ENCODE measurements at places on chromosomes 7 and 10.

DNA sequence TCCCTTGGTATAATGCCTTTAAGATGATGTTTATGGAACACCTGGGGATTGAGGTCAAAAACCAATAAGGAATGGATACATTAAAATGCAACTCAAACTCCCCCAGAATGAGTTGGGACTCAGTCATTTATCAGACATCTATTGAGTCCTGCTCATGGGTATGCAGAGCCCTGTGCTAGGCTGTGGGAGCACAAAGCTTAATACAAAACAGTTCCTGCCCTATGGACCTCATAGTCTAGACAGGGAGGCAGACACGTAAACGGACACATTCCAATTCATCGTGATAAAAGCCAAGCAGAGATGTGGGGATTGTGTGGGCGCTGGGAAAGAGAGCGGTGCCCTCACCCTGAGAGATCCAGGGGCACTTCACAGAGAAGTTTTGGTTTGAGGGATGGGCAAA is 181.7 kb downstream of the PTEN start:
- DNase-seq, result no peak

DNA sequence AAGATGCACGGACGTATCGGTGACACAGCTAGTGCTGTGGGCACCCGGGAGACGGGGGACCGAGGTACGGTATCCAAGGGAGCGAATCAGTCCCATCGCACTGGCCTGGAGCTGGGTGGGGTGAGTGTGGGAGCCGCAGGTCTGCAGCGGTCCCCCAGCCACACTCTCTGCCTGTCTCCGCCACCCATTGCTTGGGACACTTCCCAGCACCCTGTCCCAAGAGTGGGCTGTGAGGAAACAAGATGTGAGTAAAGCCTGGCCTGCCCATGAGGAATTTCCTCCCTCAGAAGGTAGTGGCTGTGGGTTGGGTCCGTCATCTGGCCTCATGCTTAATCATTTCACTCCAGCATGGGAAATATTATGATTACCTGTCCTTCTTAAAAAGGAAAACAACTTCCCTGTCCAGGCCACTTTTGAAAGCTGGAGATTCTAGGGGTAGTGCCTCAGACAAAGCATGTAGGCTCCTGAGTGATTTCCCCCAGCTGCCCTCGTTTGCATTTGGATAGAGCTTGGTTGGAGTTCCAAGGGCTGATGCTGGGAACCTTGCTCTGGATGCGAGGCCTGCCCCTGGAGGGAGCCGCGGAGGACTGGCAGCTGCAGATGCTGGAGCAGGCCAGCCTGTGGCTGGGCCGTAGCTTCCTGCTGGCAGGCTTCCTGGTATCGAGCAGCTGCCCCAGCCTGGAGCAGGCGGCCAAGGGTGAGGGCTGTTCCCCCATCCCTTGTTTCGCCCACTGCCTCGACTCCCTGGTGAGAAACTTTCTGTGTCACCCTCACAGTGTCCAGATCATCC is 6.2 kb upstream of the ACTR3C start:
- no peak for DNase-seq

DNA sequence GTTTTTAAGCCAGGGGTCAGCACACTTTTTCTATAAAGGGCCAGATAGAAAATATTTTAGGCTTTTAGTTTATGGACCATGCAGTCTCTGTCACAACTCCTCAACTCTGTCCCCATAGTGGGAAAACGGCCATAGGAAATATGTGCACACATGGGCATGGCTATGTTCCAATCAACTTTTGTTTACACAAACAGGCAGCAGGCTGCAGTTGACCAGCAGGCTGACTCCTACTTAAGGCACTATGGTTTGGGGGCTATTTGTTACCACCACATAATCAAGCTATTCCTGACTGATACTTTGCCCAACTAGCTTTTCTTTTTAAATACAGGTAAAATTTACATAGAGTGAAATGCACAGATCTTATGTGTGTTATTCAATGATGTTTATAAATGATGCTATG is 362.4 kb downstream of the LRMDA start:
- DNase-seq, result no peak

DNA sequence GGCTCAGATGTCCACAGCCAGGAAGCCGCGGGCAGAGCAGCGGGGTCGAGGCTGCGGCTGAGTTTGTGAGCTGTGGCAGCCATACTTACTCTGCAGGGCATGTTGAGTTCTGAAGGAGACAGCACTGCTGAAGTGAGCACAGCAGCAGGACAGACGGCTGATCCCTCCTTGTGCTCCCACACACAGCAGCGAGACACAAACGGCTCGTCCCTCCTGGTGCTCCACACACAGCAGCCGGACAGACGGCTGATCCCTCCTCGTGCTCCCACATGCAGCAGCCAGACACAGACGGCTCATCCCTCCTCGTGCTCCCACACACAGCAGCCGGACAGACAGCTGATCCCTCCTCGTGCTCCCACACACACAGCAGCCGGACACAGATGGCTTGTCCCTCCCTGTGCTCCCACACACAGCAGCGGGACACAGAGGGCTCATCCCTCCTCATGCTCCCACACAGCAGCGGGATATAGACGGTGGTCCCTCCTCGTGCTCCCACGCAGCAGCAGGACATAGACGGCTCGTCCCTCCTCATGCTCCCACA is 305.1 kb downstream of the PTPRN2 start:
- DNase-seq, result no peak

DNA sequence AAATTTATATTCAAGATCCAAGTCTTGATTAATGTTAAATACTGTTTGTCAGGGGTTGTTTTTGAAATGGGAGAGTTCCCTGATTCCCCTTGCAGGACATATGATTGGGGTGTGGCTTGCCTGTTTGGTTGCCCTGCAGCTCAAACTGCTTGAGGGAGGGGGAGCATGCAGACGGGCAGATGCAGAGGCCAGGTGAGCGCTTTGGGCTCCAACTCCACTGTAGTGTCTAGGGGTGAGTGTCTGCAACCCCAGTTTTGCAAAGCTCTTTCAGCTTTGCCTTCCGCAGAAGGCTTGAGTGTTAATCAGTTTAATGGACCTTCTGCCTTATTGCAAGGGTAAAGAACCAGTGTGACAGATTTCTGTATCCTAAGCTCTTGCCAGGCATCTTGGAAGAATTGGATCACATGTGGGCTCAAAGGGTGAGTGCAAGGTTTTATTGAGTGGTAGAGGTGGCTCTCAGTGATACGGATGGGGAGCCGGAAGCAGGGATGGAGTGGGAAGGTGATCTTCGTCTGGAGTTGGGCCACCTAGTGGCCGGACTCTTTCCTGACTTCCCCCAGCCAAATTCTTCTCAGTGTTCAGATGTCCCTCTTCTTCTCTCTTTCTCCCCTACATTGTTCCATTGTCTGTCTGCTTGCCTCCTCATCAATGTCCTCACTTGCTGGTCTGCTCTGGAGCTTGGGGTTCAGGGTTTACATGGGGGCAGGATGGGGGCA is 479.7 kb downstream of the ATRNL1 start:
- DNase-seq, result no peak

- DNase-seq, result no peak
These were observed 58.5 kb upstream of the SORCS3 start for GRCh38 chr10:104582602-104582951.

DNA sequence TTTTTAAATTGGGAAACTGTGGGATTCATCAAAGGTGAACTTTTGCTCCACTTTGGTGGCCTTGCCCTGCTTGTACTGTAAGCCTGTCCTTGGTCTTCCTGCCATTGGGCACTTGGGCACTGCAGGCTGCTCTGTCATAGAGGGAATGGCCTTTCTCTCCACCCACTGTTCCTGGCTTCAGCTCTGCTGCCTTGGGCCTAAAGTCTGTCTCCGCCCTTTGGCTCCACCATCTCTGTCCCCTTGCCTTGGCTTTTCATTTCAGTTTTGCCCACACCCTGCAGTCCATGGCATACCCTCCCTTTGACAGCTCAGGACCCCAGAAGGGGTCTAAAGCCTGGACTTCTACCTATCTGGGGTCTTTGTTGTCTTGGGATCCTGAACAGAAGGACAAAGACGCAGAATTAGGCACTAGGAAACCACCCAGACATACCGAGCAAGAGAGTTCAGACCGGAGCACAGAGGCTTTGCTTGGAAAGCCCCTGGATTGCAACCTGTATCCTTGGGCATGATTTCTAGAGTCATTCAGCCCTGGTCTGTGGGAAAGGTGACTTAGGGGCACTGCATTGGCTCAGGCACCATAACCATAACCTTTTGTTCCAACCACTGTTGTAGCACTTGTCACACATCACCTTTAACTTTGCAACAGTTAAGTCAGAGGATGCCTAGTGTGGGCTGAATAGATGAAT is 5.2 kb upstream of the ARHGAP22 start:
- no peak for DNase-seq

GRCh38 chr7:11221984-11222383 is 248.3 kb downstream of the PHF14 start:
- peak; percentile 23 for DNase-seq

GRCh38 chr7:112023282-112023681 is 182.9 kb downstream of the DOCK4 start:
- DNase-seq, result no peak

GRCh38 chr7:2106924-2107323 is 125.8 kb downstream of the MAD1L1 start:
- no peak for DNase-seq

GRCh38 chr10:95277201-95277570 is 13.6 kb downstream of the PDLIM1 start:
- DNase-seq, result no peak

DNA sequence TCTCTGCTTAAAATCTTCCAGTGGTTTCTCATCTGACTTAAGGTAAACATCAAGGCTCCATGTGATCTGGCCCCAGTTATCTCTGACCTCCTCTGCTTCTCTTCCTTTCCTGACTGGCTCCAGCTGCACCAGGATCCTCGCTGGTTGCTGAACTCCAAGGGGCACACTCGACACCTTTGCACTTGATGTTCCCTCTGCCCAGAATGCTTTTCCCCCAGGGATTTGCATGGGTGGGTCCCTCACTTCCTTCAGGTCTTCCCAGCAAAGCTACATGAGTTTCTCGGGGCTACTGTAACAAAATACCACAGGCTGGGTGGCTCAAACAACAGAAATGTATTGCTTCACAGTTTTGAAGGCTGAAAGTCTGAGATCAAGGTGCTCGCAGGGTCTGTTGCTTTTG is 166.0 kb upstream of the CDCA7L start:
- DNase-seq, result no peak

DNA sequence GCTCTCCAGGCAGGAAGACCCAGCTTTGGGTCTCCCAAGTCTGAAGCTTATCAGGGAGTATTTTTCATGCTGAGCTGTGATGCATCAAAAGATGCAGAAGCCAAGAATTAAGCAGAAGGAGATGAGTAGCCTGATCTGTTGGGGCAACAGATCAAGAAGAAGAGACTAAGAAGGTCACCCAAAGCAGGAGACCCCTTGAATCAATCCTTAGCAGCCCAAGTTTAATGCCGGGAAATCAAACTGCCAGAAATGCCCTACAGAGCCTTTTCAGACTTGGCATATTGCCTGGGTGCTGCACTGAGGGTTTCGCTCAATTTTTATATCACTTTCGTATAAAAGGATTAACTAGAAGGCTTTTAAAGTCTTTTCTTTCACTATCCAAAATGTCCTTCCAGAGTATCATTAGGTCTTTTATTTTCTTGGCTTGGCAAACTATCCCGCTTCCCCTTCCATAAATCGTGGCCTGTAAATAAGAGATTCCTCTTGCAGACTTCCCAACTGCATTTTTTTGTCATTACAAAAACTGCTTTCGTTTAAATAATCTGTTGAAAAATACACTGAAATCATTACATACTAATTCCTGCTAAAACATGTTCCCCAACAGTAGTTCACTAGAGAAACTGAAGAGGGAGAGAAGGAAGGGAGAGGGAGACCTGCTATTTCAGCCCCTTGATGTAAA is 49.0 kb upstream of the STK17A start:
- no peak for DNase-seq

DNA sequence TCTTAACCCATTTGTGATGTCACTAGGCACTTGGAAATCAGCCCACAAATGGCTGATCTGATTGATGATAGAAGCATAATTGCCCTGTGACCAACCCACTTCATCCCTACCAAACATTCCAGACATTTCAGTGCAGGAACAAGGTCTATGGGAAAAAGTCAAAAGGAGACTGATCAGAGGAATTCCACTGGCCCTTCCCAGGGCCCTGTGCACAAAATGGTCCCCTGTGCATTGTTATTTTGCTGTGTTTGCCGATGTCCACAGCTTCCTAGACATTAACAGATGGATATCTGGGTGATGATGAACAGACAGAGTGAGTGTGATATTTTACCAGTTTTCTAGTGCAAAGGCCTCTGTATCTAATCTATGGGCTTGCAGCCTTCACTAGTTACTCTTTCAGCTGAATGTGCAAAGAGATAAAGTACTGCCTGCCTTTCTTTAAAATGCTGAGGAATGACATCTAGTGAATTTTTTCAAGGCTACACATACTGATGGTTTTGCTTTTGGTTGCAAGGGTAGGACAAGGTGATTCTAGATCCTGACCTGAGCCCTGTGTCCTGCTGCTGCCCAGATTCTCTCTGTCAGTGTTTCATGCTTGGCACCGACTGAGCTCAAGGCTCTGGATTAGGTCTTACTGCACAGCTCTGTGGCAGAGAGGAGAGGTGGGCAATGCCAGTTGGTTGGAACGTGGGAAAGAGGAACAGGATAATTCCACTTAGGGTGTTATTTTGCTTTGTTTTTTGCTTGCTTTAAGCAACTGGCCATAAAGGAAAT is 55.4 kb downstream of the CALD1 start:
- DNase-seq, result no peak

- DNase-seq, result peak; percentile 51
These were observed 24.3 kb upstream of the CPA2 start for GRCh38 chr7:130242198-130243014.

- no peak for DNase-seq
These were observed 69.3 kb downstream of the GLI3 start for GRCh38 chr7:42167631-42168236.

GRCh38 chr7:97002555-97003261 is 2.6 kb upstream of the DLX6 start:
- DNase-seq, result no peak

- DNase-seq, result no peak
These were observed 39.4 kb upstream of the CHCHD3 start for GRCh38 chr7:133121175-133121844.

- peak; percentile 88 for DNase-seq
These were observed 83.9 kb downstream of the TCF7L2 start for GRCh38 chr10:113033991-113034390.

- no peak for DNase-seq
These were observed 48.4 kb downstream of the GATA3 start for GRCh38 chr10:8102708-8103401.

GRCh38 chr10:99339077-99339476 is 9.9 kb downstream of the CNNM1 start:
- no peak for DNase-seq

DNA sequence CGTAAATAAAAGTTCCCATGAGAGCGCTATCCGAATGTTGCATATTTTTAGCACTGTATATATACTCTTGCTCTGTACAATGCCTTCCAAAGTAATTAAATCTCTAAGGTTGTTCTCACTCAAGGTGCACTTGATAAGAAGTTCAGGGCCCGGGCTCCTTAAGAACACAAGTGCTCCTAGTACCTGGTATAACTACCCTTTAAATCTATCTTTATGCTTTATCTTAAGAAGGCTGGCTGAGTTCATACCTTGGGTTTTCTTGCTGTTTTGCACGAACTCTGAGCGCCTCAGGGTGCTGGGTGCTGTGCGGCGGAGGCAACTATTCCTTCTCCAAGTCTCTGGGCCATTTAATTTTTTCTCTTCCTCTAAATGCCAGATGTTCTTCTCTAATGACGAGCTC is 80.4 kb downstream of the DNMBP start:
- DNase-seq, result no peak

- DNase-seq, result no peak
These were observed 23.8 kb downstream of the SEMA3C start for GRCh38 chr7:80895056-80895455.

- no peak for DNase-seq
These were observed 108.0 kb downstream of the TCF7L2 start for GRCh38 chr10:113057948-113058522.
